ENCODE measurements at places on chromosomes 6 and 20.

GRCh38 chr6:16483315-16483875 lies 245.0 kb downstream of the GMPR start:
- no peak for DNase-seq

DNA sequence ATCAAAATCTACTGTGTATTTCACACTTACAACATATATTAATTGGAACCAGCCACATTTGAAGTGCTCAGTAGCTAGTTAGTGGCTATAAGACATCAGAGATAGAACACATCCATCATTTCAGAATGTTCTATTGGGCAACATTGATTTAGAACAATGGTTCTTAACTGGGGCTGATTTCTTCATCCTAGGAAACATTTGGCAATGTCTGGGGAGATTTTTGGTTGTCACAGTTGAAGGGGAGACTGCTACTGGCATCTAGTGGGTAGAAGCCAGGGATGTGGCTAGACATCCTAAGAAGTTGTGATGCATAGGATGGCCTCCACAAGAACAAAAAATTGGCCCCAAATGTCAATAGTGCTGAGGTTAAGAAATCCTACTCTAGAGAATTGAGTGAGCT lies 132.5 kb downstream of the OLIG3 start:
- DNase-seq: no peak

- DNase-seq: no peak
Observed at GRCh38 chr6:144292372-144292771, 7.2 kb downstream of the UTRN start.

- DNase-seq: no peak
Observed at GRCh38 chr6:140382355-140382754, 1007.9 kb upstream of the CITED2 start.

DNA sequence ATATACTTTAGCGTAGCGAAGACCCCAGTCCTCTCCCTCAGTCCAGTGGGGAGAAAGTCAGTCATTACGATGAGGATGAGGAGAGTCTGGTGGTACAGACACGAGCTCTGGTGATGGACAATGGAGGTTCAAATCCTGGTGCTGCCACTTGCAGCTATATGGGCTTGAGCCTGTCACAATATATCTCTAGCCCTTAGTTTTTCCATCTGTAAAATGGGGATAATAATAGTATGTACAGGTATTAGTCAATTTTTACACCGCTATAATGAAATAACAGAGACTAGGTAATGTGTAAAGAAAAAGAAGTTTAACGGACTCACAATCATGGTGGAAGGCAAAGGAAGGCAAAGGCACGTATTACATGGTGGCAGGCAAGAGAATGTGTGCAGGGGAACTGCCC lies 237.9 kb downstream of the BCAS1 start:
- DNase-seq: no peak

GRCh38 chr6:34723203-34723602 lies 26.6 kb upstream of the ILRUN start:
- DNase-seq: no peak

DNA sequence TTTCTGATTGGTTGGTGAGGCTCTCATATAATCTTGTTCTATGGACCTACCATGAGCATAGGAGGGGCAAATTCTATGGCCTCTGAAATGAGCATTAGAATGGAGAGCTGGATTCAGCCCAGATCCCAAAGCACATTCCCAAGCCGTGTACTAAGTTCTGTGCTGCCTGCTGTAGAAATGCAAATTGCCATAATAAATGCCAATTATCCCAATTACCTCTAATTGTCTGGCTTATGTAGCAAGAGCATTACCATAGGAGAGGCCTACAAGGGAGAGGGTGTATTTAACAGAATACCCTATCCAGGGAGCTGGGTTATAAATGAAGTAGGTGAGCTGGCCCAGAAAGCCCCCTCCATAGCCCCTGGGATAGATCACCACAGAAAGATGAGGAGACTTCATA lies 126.8 kb downstream of the LRFN2 start:
- no peak for DNase-seq

DNA sequence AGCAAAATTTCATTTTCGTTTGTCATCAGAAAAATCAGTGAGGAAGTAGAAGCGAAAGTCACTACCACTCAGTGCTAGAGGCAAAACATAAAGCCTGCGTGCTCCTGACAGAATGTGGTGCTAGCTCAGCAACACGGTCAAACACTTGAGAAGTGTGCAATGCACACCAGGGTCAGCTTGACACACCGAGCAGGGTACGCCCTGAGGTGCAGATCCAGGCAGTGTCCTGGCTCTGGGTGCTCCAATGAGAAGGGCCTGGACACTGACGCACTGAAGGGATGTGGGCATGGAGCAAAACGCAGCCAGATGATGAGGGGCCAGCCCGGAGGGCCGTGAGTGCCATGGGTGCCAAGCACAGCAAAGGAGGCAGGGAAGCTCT lies 5.9 kb downstream of the RNASET2 start:
- no peak for DNase-seq

DNA sequence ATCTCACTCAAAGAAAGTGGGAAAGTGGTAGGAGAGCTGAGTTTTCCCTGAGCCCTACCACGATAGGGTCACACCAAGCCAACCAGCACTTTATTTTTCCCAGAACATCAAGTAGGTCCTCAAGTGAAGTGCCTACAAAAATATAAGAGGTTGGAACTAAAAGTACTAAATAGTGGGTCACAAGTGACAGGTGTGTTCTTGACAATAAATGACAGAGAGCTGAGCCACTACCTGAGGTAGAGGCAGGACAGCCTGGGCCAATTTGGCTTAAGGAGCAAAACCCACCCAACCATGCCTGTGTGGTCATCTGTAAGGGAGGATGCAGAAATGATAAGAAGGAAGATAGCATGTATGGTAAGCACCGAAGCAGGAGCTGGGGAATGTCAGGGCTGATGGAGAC lies 154.8 kb upstream of the SSTR4 start:
- no peak for DNase-seq

DNA sequence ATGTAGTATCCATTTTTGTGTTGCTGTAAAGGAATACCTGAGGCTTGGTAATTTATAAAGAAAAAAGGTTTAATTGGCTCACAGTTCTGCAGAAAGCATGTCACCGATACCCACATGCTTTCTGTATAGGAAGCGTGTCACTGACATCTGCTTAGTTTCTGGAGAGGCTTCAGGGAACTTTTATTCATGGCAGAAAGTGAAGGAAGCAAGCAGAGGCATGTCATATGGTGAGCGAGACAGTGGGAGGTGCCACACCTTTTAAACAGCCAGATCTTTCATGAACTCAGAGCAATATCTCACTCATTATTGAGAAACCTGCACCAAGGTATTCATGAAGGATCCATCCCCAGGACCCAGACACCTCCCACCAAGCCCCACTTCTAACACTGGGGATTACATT lies 3.5 kb downstream of the SUMO4 start:
- no peak for DNase-seq
